HT-29 (cell line): ENCODE measurements at places on chromosomes 5 and 9. TPM values are rescaled to one million over a fixed set of nuclear protein-coding genes. Genes with fewer than 3 reads are reported as not detected.

GRCh38 chr5:150846654-150847333, 473 bp downstream of the IRGM start:
- peak; percentile 82 for DNase-seq

DNA sequence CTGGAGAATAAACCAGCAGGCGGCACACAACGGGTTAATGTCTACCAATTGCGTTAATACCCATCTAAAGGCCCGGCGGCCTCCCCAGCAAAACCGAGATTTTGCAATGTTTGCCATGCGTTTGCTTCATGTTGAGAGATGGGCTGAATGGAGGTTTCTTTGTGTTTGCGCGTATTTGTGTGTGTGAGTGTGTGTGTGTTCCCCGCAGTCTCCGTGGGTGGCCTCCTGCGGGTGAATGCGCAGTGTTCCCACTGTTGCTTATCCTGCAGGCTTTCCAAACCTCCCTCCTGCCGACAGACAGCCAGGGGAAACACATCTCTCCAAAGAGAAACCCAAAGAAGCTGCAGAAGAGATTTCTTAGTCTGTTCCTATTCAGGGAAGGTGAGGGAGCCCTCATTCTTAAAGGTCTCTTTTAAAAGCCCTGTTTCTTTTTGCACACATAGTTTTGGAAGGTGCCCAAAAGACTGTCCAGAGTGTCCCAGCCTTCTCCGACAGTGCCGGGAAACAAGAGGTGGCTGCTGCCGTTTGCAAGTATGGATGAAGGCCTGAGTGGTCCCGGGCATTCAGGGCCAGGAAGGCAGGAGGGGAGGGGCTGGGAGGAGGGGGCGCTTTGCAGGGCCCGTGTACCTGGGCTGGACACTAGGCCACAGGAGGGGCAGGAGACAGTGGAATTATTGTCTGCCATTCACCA, 103.8 kb upstream of the ERCC6L2 start:
- DNase-seq, result no peak

GRCh38 chr5:122756264-122756911, 18.5 kb upstream of the SNX2 start:
- DNase-seq, result no peak

DNA sequence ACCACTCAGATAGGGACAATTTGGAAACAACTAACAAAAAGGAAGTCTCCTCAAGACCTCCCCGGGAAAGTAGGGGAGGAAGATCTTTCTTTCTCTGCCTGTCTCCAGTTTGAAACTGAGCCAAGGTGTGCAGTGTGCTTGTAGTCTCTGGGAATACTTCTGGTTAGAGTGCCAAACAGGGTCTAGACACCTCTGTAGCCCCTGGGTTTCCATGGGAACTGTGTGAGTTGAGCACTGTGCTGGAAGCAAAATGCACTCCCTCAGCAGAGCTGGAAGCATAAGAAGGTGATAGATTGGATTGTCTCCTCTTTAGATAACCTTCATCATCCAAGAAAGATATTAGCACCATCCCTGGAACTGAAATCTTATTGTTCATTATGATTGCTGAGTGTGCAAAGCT, 129.2 kb upstream of the TNPO1 start:
- DNase-seq, result no peak

- DNase-seq, result peak; percentile 23
Measured at GRCh38 chr5:138230981-138231589, 18.0 kb upstream of the CDC23 start.

GRCh38 chr5:149450199-149450598, 71.1 kb upstream of the IL17B start:
- no peak for DNase-seq

GRCh38 chr9:95110921-95111525, 206.5 kb downstream of the FANCC start:
- DNase-seq, result no peak

- no peak for DNase-seq
Measured at GRCh38 chr5:172399826-172400225, 54.5 kb downstream of the SH3PXD2B start.

DNA sequence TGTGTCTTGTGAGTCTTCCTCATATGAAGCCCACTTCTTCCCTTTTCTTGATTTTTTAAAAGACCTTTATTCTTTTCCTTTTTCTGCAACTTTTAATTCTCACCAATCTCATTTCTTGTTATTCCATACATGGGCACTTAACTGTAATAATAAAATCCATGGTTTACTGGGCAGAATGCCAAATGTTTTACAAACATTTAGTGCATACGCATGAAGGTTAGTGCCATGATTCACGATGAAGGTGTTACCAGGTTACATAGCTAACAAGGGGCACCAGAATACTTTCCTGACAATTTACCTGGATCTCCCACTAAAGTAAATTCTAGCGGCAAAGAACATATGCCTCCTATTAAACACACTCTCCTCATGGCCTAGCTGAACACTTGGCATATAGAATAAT, 28.5 kb downstream of the MAN2A1 start:
- DNase-seq, result peak; percentile 4

GRCh38 chr5:128384068-128384467, 154.0 kb downstream of the FBN2 start:
- no peak for DNase-seq

DNA sequence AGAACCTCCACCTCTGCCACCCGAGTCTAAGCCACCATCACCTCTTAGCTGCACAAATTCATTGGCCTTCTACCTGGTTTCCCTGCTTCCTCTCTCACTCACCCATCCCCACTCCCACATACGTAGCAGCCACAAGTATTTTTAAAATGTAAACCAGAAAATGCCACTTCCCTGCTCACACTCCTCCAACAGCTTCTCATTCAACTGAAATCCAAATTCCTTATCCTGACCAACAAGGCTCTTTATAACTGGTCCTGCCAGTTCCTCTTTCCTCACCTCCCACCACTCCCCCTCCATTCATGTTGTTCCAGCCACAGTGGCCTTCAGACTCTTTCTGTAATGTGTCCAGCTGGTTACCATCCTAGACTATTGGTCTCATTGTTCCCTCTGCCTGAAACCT, 25.0 kb upstream of the PALM2AKAP2 start:
- no peak for DNase-seq

DNA sequence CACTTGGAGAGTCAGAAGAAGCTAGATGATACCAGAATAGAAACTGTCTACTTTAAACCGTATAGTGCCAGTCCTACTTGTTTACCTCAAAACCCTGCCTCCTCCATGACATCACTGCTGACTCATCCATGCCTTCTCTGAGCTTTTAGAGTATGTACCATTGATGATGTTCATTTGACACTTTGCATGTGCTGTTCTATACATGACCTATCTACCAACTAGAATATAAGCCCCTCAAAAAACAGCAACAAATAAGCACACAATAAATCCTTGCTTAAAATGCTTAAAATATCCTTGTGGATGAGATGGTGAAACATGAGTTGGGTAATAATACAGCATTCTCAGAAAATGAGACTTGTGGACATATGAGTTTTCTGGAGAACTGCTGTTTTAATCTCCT, 2.6 kb downstream of the CTNNAL1 start:
- peak; percentile 43 for DNase-seq

- no peak for DNase-seq
Measured at GRCh38 chr9:82706786-82707185, 356.2 kb downstream of the RASEF start.

DNA sequence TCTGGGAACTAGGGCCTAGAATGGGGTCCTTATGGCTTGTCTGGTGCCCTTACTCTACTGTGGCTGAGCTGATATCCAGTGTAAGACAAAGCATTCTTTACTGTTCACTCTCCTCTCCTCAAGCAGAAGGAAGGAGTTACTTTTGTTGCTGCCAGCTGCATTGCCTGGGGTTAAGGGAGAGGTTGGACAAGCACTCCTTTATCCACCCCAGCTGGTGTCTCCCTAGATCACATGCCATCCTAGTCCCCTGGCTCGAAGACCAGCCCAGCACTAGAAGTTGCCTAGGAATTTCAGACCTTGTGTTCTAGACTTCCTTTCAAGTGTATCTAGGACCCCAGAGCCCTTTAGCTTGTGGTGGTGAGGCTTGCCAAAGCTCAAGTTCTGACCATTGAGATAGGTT, 1051.5 kb upstream of the C9orf72 start:
- no peak for DNase-seq

- no peak for DNase-seq
Measured at GRCh38 chr9:75467142-75467541, 378.8 kb downstream of the OSTF1 start.

- no peak for DNase-seq
Measured at GRCh38 chr5:171660434-171660833, 125.2 kb upstream of the SMIM23 start.

DNA sequence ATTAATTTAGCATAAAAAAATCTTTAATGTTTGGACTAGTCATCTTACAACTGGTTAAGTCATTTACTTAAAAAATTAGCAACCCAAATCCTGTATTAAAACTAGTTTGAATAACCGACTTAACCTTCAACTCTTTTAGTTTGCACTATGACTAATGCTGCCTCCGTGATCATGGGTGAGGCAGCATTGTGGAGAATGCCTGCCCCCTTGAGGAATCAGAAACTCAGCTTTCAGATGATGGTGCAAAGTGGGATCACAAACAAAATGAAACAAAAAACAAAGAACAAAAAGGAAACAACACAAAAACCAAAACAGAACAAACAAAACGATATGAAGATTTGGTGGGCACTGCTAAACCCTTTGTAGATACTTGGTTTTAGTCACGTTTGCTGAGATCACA, 127.0 kb upstream of the PALM2AKAP2 start:
- peak; percentile 21 for DNase-seq

DNA sequence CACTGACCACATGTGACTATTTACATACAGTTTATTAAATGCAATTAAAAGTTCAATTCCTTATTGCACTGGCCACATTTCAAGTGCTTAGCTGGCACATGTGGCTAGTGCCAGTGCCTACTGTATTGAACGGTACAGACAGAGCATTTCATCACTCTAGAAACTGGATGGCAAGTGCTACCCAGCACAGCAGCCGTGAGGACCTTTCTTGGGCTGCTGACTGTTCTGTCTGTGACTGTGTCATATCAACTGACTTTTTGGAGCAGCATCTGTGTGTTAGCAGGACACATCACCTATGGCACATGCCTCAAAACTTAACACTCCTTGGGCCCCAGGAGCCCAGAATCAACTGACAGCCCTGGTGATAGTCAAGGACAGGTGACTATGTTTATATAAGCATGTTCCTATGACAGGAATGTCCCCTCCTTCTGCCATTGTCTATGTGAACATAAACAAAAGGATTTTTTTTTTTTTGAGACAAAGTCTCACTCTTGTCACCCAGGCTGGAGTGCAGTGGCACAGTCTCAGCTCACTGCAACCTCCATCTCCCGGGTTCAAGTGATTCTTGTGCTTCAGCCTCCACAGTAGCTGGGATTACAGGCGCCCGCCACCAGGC, 8.9 kb downstream of the IRF1 start:
- DNase-seq, result no peak

DNA sequence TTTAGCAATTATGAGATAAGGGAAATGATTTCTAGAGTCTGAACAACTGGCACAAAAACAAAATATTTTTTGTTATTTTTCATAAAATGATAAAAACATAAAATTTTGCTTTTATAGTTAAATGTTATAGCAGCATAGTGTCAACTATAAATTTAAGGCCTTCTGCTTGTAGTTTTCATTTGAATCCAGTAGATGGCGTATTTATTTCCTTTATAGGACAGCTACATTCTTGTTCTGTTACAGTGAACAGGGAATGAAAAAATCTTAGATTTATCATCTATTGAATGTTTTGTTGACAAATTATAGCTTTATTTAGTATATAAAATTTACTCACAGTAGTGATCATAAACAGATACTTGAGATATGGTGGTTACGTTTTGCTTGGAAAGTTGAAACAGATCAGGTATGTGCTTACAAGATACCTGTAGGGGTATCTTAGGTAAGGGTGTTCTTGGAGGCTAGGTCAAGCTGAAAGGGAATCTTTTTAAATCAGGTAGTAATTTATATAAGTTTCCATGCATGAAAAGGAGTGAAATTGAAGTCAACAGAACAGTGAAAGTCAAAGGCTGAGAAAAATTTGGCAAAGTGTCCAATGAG, 239.3 kb upstream of the GRIN3A start:
- peak; percentile 46 for DNase-seq

DNA sequence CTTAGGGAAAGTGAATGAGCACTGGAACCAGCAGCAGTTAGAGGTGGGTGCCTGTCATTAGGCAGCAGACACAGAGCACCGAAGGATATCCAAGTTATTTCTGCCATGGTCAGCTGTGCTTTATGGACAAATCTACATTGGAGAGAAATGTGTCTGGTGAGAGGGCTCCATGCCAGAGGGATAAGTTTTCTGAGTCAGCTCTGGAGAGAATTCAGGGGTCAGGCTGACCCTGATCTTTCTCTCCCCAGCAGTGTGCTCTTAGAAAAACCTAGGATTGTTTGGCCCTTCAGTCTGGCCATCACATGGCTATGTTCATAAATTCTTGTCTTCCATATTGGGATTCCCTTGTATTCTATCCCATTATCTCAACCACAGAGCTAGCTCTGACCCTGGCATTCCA, 8.9 kb upstream of the IL17B start:
- DNase-seq, result no peak

DNA sequence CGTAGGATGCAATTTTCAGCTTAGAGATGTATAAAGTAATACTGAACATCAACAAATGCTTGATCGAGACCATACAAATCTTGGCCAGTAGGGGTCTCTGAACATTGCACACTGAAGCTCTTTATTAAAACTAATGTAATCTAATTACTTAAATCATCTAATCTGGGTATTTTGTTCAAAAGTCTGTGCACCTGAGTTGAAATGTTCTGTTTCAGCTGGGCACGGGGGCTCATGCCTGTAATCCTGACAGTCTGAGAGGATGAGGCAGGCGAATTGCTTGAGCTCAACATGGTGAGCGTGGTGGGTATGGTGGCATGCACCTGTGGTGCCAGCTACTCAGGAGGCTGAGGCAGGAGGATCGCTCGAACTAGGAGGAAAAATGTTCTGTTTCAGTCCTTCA, 41.0 kb downstream of the ESM1 start:
- peak; percentile 45 for DNase-seq

Gene BARHL1
- not detected in 2 replicates for total RNA-seq

Gene PDZD2
- not detected in 2 replicates for total RNA-seq

Gene DPYSL3
- total RNA-seq, result 0.81 and 2.3 TPM in 2 replicates

Gene EIF4E1B
- not detected in 2 replicates for total RNA-seq

Gene DTWD2
- total RNA-seq, result 10.9 and 15.7 TPM in 2 replicates

Gene JAKMIP2
- total RNA-seq, result 0.03 and 0.26 TPM in 2 replicates

Gene FAM169A
- 0.23 and 0.33 TPM in 2 replicates for total RNA-seq

Gene MORN5
- not detected in 2 replicates for total RNA-seq

Gene DUSP1
- total RNA-seq, result 275 and 286 TPM in 2 replicates
